Activated CD4-positive, CD25-positive, alpha-beta regulatory T cell treated with anti-CD3 and anti-CD28 coated beads, Interleukin-2, amount 50 U/mL, for 24 hours (primary cell): ENCODE measurements at places on chromosomes 12 and 14.

GRCh38 chr12:17062267-17063036 lies 456.5 kb upstream of the LMO3 start:
- no peak for ATAC-seq

GRCh38 chr12:14272956-14273912 lies 92.2 kb upstream of the ATF7IP start:
- no peak for ATAC-seq

DNA sequence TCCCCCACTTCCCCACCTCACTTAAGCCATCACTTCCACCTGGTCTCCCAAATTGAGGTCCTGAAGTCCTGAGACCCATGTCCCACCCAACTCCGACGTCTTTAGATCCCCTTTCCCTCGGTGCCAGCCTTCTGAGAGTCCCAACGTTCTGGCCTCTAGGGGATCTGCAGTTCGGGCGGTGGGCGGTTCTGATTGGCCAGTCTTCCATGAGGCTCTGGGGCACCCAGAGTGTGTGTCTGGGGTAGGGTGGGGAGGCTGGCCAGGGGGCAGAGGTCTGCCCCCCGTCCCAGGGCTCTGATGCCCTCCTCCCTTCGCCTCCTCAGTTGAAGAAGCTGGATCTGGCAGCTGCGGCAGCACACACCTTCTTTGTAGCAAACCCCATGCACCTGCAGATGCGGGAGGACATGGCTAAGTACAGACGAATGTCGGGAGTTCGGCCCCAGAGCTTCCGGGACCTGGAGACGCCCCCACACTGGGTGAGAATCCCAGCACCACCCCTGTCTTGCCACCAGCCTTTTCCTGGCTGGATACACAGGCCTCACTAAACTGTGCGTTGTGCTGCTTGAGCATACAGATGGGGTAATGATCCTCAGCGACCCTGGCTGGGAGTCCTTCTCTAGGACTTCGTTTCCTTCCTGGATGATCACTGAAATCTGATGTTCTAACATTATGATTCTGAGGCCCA lies 1.5 kb downstream of the P3H3 start:
- no peak for ATAC-seq

GRCh38 chr12:46470036-46470627 lies 97.6 kb upstream of the SLC38A2 start:
- ATAC-seq: peak; percentile 58

GRCh38 chr12:131128556-131128955 lies 174.8 kb downstream of the ADGRD1 start:
- ATAC-seq: no peak

DNA sequence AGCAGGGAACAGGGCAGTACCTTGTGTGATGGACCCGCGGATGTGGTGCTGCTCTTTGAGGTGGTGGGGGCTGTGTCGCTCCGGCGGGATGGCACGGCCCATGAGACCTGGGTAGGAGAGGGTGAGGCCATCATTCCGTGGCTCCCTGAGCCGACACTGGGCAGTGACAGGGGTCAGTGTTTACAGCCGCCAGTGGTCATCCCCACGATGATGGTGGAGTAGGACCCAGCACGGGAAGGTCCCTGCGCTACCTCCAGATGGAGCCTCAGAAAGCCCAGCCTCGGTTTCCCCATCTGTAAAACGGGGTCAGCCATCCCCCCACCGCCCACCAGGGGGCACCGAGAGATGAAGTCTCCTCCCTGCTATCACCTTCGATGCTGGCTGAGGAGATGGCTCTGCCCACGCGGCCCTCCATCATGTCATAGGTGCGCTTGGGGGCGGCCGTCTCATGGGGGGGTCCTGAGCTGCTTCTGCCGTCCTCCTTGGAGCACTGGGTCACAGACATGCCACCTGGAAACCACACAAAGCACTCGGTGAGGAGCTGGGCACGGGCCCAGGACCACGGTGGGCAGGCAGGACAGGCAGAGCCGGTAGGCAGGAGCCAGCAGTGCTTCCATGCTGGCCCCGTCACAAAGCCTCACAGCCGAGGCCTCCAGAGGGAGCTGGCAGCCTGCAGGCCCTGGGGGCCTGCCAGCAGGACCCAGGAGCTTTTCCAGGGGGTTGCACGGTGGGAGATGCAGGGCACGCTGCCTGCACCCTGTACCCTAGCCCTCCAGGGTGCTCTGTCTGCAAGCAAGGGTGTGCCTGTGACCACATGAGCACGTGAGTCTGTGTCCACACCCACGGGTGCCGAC lies 53.1 kb downstream of the RFLNA start:
- no peak for ATAC-seq

DNA sequence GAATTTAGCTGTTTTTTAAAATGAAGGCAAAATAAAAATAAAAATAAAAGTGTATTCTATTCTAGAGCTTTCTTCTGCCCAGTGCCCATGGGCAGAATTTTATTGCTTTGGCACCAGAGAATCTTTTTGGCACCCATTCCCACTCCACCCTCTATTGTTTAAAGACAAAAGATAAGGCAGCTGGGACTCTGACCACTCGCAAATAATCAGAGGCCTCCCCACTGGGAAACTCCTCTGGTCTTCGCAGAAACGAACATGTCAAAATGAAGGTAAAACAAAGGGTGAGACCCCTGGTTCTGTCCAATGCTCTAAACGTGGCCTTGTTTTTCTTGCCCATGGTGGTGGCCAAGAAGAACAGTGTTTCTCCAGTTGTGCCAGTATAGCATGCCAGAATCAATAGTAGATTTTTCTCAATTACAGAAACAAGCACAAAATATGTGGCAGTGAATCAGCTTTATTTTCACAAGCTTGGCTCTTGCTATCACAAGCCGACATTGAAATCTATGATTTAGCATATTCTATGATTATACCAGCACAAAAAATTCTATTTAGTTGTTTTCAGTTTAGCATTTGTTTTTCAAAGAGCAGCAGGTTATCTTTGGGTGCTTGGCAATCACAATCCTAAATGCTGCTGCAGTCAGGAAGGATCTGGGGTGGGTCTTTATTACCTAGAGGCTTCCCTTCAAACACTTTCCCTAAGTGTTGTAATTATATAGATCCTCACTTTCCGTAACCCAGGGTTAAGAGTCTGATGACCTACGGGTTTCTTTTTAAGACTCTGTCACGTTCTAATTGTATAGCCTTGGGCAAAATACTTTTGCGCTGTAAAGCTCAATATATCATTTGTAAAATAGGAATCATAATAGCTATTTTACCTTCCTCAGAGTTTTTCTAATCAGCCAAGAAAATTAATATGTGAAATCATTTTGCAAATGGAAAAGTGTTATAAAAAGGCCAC lies 50.5 kb downstream of the KITLG start:
- no peak for ATAC-seq

- ATAC-seq: no peak
Measured at GRCh38 chr12:130427381-130427887, 89.7 kb downstream of the PIWIL1 start.

DNA sequence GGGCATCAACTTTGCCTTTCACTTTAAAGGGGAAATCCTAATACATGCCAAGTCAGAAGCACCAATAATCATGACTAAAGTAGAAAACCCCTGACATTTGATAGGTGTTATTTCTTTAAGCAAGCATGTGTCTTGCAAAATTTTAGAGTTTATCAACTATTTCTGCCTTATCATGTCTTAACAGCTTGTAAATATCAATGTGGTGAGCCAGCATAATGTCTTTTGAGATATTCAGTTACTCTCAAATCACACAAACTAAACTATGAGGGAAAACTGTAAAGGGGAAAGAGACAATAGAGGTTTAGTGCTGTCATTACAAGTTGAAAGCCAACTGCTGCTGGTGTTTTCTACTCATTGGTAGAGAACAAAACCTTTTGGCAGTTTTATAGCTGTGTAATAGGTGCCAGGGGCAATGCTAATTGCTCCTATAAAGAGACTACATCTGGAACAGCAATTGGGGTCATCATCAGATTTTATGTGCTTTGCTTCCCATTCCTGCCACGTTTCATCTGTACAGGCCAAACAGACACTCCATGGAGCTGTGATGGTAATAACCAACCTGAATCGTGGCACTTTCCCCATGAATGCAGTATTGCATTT lies 1027.4 kb downstream of the FSCB start:
- no peak for ATAC-seq

DNA sequence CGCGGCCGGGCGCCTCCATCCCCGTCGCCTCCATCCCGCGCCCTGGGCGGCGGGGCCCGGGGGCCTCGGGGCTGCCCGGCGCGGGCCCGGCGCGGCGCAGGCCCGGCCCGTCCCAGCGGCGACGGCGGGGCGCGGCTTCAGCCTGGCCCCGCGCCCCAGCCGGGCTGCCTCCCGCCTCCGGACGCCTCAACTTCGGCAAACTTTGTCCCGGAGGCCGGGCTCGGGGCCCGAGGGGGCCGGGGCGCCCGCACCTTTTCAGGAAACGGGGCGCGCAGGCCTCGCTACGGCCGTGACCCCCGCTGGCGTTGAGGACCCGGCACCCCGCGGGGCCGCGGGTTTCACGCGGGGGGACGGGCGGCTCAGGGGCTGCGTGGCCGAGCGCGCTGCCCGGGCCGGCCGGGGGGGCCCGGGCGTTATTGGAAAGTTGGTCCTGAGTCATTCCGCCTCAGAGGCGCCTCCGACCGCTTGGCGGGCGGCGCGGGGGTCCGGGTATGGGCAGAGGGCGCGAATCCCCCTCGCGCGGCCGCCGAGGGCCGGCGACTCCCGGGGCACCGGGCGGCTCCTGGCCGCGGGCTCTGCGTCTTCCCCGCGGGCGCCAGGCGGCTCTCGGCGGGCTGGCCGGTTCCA lies 575 bp downstream of the TRAF3 start:
- peak; percentile 24 for ATAC-seq

DNA sequence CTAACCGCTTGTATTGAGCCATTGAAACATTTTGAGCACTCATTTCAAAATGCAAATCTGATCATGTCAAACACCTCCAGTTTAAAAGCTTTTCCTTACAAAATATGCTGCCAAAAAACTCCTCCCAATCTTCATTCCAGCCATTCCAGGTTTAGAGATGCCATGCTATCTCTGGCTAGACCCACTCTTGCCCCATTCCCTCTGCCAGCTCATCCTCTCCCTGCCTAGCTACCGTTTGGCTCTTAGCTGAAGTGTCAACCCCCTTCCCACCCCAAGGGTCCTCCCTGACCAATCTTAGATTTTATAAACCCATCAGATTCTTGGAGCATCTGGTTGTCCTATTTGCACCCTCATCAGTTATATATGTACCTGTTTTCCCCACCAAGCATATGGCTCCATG lies 75.0 kb downstream of the SCAF11 start:
- ATAC-seq: no peak

DNA sequence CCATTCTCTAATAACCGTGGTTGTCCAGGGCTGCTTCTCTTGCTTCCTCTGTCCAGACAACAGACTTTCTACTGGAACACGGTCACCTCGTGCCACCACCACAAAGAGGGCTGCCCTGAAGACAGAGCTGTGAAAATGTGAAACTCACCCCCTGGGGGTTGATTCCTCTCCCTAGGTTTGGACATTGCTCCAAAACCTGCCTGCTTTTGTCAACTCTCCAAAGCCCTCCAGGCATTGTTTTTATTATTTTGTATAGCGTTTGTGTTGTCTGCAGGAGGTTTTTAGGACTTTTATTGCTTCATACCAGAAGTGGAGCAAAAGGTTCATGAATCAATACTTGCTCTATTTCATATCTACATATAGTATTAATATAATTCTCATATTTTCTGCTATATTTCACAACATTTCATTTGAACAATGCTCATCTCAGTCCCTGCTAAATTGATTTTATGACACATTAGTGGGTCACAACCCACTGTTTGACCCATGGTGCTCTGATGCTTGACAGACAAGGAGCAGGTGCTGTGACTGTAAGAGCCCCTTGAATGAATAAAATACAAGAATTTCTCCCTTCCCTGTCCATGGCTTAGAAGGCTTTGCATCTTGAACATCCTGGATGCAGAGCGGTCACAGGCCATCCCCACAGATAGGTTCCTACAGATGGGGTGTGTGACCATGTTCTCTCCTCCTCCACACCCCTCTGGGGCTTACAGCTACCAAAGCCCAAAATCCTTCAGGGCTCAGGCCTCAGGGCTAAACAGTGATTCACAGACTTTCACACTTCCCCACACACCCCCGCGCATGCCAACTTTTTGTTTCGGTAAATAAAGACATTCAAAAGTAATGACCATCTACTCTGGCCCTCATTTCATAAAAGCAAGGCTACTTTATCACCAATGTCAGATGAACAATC lies 20.6 kb upstream of the EML1 start:
- no peak for ATAC-seq

DNA sequence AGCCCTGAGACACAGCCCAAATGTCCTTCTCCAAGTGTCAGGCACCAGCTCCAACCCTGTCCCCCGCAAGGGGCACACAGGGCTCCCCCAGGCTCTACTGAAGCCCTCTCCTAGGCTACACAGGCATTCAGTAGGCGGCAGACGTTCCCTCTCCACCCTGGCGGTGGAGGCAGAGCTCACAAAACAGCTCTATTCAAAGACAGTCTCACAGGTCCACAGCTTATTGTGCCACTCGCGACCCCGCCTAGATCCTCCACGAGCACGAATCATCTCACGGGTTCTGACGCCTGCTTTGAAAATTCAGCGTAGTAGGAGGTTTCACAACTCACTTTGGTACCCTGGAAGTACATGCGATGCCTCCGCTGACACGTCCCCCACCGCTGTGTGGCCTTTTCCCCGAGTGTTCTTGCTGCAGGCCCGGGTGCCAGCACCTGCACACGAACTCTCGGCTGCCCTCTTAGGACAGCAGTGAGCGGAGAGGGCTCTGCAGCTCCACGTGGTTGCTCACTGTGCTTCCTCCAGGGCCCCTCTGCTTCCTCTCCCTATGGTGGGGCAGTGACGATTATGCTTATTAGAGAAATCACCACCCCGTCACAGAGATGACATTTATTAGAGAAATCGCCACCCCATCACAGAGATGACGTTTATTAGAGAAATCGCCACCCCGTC lies 78.5 kb downstream of the ADGRD1 start:
- no peak for ATAC-seq

DNA sequence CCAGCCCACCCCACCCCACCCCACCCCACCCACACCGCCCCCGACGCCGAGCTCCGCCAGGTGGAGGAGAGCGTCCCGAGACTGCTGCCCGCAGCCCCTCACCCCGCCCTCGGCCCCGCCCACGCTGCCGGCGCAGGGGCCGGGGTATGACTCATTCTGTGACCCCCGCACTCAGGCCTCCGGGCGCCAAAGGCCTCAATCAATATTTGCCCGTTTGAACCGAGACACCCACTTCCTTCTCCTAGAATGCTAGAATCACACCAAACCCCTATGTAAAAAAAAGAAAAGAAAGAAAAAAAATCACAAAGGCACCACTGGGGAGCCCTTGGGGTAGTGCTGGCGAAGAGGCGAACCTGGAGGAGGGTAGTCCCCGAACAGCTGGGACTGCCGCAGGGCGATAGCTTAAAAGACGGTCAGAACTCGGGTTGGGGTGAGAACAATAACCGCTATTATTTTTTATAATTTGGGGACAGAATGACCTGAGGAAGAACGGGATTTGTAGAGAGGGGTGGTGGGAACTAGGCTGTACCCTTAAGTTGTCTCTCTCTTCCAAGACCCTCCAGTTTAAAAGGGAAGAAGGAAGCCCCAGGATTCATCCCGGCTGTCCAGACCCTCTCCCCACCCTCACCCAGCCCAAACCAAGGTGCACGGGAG lies 894 bp downstream of the KRT8 start:
- peak; percentile 7 for ATAC-seq

GRCh38 chr12:130904064-130904463 lies 32.2 kb downstream of the RAN start:
- ATAC-seq: no peak
